ENCODE measurements at places on chromosomes 1 and 21. TPM values are rescaled to one million over a fixed set of nuclear protein-coding genes. Genes with fewer than 3 reads are reported as not detected.

Gene PPP1R15B
- 40.3 TPM for polyA plus RNA-seq

DNA sequence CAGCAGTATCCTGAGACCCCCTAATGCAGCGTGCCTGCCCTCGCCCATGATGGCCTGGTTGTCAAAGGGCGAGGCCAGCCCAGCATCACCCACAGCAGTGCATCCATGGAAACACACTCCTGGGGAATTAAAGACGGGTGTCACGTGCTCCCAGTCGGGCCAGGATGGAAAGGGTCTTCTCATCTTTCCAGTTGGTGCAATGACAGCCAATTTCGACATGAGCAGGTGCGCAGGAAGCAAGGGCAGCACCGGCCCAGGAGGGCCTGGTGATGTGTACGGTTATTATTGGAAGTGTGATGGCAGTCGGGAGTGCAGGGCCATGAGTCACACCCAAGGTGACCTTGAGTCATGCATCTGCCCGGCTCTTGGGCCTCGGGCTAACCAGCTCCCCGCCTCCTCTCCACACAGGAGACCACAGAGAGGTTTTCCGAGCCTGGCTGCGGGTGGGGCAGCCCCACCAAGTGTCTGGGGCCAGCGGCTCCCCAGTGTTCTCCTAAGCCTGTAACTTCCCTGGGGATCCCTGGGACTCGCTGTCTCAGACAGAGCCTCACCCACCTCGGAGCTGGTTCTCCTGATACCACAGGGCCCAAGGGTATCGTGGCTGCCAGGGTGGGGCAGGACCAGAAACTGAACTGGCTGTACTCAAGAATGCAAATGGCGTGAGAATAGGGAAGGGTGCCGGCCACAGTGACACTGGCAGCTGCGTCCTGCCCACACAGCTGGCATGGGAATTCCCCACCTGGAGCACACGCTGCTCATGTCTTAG lies 119.8 kb downstream of the SIK1 start:
- DNase-seq = no peak

DNA sequence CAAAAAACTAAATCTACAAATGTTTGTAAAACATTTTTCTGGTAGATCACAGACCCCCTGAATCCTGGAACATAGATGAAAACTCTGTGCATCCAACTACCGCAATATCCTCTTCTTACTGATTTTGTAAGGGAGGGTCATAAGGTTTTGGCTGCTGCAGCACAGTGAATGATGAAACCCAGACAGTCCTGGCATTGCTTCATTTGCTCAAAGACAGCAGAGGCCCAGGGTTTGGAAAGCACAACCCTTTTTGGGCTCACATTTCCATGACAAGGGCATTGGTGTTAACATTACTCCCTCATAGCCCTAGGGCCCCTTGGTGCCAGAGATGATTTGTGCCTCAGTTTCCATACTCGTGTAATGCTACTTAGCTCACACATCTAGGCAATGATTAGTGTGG lies 51.2 kb downstream of the PLXNA2 start:
- peak; percentile 85 for DNase-seq

Gene AMY1A
- polyA plus RNA-seq = 2.1 TPM

- no peak for DNase-seq
Measured at GRCh38 chr1:207658904-207659485, 14.1 kb downstream of the CR1L start.

- no peak for DNase-seq
Measured at GRCh38 chr1:3717715-3718601, 34.3 kb upstream of the CCDC27 start.
